A375 (cell line): ENCODE measurements at places on chromosomes 16 and 17. TPM values are rescaled to one million over a fixed set of nuclear protein-coding genes. Genes with fewer than 3 reads are reported as not detected.

TNFSF13 gene
- total RNA-seq: 0.90 and 1.5 TPM in 2 replicates

MT4 gene
- total RNA-seq: not detected in 2 replicates

ADAD2 gene
- total RNA-seq: 0.13 TPM in 1 of 2 replicates, not detected in the other

CCDC40 gene
- total RNA-seq: 6.7 and 8.1 TPM in 2 replicates

TMEM100 gene
- not detected in 2 replicates for total RNA-seq

CTRB1 gene
- not detected in 2 replicates for total RNA-seq
